ENCODE measurements at places on chromosomes 1 and 21.

- DNase-seq, result no peak
Observed at GRCh38 chr1:181909010-181909409, 152.5 kb downstream of the ZNF648 start.

DNA sequence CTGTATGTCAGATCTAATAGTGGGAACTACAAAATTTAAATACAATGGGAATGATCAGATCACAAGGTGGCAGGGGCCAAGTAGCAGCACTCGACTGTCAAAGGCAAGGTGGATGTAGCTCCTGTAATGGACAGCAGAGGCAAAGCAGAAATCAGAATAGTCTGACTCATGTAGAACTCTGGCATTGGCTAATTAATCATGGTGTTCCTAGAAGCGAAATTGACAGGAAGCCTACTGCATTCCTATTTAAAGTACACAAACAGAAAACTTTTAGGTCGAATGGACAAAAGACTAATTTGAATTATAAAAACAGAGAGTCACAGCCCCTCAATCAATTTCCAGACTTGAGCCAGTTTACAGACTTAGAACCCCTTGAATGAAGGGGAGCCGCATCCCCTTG, 17.4 kb upstream of the IL12RB2 start:
- no peak for DNase-seq

DNA sequence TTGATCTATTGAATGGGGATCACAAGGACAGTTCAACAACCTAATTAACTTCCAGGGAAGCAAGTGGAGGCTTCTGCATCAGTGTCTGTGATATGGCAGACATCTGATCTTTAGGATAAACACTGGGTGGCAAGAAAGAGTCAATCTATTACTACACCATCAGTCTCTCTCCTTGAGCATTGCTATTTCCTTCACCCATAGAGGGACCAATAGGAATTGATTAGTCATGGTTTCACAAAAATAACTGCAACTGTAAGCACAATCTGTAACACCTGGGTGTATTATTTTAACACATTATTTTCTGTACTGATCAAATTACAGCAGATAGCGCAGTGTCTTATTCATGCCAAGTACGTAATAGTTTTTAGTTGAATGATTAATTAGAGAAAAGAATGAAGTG, 50.3 kb downstream of the USP24 start:
- DNase-seq, result no peak

GRCh38 chr1:35809114-35810095, 1.6 kb downstream of the AGO4 start:
- DNase-seq, result no peak

GRCh38 chr1:11337580-11338073, 64.6 kb downstream of the UBIAD1 start:
- no peak for DNase-seq

- DNase-seq, result no peak
Observed at GRCh38 chr1:155860970-155861510, 1.7 kb downstream of the SYT11 start.

- DNase-seq, result no peak
Observed at GRCh38 chr1:239337799-239338430, 48.5 kb upstream of the CHRM3 start.

- DNase-seq, result no peak
Observed at GRCh38 chr21:16243396-16243795, 513.6 kb downstream of the USP25 start.

DNA sequence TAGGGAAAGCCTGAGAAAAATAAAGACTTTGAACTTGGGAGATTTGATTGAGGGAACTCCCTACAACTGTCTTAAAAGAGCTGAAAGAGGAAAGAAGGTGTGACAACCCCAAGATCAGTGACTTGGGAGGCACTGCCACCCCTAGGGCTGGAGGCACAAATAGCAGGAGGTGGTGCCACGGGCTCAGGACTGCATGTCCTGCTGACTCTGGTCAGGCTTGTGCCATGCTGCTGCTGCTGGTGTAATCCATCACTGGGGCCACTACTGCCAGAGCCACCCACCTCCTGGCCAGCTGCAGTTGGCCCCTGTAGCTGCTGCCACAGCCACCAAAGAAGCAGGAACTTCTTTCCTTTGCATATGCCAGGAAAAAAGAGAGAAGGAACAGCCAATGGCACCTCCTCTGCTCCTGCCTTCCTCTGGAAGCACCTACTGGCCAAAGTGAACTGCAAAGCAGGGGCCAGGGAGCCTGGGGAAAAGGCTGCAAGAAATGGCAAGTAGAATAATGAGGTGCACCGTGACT, 730.3 kb downstream of the PTPRU start:
- no peak for DNase-seq

DNA sequence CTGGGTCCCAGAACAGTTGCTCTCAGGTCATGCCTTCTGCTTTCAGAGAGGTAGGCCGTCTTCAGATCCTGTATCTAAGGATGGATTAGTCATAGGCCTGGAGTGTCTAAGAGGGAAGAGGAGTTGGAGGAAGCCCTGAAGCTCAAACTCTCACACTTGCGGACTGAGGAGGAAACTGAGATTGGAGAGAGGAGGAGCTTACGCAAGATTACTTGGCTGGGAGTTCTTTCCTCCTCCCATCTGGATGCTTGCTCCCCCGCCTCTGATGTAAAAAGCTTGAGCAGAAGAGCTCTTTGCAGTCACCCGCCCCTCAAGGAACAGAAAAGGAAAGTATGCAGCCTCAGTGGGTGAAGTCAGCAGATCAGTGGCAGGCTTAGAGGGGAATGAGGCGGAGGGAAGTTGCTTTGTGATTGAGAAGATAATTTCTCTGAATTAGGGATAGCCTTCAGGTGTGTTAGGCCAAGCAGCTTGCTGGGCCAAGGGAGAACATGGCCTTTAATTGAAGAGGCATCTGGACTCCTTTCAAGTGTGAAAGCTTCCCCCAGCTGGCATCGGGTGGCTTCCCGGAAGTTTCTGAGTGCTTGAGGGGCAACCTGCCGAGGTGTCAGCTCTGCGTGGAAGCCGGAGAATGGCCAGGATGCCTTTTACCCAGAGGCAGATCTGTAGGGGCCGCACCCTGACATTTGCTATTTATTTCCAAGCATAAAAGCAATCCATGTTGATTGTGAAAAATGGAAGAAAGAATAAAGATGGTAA, 6.6 kb downstream of the ADORA1 start:
- no peak for DNase-seq

Data from mammary epithelial cell (primary cell).